ENCODE measurements at places on chromosomes 1 and 21.

- no peak for DNase-seq
Measured at GRCh38 chr21:41813226-41813625, 46.4 kb upstream of the RIPK4 start.

DNA sequence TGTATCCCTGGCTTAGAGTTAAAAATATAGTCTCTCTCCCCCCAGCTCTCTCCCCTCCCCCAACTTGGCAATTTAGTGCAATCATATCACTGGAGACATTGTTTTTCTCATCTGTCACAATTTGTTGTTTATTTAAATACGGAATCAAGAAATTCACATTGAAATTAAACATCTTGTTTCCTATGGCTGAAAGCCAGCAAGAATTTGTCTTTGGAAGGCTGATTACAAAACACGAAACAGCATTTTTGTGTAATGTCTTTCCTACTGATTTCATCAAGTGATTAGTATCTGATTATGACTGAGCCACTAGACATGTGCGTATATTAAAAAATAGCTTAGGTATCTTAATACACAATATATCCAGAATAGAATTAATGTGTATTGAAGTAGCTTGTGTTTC is 119.7 kb downstream of the LYPLAL1 start:
- DNase-seq, result no peak

DNA sequence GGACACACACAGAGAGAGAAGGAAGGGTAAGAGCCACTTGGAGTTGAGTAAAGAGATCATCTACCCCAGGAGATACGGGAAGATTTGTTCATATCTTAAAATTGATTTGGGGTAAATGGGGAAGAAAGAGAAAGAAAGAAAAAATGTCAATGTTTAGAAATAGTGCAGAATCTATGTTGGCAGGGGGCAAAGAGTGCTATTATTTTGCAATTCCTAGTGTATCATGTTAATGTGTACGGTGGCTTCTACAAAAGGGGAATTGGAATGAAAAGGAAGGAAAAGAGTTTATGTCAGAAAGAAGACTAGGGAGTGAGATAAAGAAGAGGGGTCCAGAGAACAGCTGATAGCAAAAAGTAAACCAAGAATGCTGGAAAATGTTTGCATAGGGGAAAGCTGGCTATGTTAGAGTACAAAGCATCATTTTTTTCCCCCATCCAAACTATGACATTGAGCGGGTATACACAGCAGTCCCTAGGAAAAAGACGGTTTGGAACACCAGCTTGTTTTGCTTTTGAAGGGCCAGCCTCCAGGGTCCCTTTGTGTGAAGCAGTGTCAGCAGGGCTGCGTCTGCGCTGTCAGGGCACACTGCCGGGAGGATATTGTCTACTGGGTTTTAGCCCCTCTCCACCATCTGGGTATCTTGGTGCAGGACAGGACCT is 10.8 kb downstream of the LRRC8D start:
- DNase-seq, result no peak

DNA sequence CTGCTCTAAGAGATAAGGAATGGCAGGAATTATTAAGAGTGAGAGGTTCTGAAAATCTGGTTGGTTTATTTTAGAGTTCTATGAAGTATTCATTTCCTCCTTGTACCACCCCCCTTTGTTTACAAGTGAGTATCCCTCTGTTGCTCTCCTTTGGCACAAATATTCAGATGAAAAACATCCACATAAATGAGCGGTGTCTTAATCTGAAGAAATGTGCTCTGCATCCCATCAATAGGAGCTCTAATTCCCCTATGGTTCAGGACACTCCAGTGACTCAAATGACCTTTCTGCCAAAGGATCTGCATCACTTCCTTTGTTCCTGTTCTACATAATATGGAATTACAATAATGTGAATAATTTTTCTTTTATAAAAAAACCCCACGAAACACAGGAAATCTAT is 16.6 kb downstream of the DDAH1 start:
- peak; percentile 23 for DNase-seq

- no peak for DNase-seq
Measured at GRCh38 chr1:37725851-37726613, 33.7 kb downstream of the CDCA8 start.

DNA sequence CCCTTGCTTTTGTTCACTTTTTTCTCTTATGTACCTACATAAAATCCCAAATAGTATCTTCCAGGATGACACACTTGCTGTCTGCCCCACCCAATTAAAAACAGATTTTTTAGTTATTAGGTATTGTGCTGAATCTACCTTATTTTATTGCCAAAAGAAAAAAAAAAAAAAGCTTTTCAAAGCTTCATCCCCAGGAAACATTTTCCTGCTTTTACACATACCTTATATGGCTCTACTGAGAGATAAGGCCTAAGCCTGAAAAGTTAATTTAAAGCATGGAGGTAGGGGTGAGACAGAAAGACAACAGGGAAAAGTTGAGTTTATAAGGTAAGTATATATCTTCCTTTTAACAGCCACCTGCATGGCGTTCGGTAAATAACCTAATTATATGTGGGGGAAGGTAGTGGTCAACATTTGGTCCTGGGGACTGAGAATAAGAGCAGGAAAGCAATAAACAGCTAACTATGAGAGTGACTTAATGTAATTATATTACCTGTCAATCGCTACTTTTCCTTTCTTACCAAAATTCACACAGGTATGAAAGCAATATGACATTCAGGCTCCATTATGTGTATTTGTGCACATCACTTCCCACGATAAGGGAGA is 54.6 kb upstream of the BOLA1 start:
- DNase-seq, result no peak

DNA sequence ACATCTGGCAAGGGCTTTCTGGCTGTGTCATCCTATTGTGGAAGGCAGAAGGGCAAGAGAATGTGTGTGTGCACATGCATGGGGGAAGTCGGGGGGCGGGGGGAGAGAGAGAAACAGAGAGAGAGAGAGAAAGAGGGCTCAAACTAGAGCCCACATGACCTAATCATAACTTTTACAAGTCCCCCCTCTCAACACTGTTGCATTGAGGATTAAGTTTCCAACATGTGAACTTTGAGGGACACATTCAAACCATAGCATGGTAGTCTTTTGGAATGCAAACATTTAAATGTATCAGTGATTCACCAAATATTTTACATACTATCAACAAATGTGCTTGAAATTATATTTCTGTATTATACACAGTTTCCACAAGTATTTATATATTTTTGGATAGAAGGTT is 655.4 kb upstream of the B3GALT2 start:
- no peak for DNase-seq

DNA sequence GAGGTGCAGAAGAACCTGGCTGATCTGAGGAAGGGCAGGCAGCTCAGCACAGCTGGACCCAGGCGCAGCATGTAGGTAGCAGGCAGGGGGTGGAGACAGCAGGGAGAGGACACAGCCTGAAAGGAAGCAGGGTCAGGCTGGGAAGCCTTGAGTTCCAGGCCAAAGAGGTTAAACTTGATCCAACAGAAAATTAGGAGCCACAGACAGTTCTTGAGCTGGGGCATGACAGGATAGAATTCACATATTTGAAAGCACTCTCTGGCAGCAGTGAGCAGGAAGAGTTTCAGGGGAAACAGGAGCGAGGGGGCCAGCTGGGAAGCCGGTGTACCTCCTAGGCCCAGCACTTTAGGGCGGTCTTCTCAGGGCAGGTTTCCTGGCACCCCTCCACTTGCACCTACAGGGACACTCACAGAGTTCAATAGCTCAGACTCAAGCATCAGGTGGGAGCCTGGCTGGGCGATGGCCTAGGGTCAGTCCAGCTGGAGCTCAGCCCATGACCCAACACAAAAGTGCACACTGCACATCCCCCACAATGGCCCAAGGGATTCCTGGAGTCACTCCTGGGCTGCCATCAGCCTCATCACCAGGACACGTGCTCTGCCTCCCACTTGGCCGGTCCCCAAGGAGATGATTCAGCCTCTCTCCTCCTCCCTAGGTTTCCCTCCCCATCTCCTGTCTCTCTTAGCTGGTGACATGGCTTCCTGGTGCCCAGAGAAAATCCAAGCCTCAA is 22.7 kb downstream of the MATN1 start:
- peak; percentile 51 for DNase-seq

DNA sequence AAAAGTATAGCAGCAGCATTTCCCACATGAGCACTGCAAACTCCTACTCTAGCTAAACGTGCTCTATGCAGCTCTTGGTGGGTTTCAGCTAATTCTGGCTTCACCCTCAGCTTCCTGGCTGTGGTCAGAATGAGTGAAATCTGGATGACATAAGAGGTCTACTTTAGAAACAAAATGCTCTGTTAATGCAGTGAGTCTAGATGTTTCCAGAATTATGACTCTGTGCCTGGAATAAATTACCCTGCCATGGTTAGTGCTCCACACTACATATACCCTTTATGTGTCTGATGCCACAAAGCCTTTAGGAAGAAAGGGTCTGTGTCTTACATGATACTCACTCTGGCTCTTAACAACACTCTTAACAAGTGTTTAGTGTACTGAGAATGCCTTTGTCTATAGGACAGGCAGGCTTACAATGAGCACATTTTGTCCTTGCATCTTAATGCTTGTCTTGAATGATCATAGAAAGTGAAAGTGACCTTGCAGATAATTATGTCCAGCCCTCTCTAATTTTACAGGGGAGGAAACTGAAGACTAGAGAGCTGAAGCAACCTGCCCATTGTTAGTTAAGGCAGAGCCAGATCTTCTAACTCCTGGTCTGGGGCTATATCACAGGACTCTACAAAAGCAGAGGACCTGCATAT is 9.2 kb downstream of the S100A10 start:
- DNase-seq, result no peak

DNA sequence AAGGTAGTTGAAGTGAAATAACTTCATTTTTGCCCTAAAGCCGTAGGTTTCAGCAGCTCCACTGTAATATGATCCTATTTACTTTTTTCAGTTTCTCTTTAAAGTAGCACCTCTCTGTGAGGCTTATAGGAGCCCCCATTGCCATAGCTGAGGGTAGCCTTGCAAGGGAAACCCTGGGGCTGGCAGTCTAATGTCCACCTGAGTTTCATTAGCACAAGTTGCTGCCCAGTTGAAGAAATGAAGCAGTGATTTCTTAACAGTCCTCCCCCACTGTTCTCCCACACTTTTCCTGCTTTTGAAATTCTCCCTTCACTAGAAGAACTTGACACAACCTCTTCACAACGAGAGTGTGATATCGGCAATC is 1.5 kb downstream of the HMCN1 start:
- DNase-seq, result no peak

DNA sequence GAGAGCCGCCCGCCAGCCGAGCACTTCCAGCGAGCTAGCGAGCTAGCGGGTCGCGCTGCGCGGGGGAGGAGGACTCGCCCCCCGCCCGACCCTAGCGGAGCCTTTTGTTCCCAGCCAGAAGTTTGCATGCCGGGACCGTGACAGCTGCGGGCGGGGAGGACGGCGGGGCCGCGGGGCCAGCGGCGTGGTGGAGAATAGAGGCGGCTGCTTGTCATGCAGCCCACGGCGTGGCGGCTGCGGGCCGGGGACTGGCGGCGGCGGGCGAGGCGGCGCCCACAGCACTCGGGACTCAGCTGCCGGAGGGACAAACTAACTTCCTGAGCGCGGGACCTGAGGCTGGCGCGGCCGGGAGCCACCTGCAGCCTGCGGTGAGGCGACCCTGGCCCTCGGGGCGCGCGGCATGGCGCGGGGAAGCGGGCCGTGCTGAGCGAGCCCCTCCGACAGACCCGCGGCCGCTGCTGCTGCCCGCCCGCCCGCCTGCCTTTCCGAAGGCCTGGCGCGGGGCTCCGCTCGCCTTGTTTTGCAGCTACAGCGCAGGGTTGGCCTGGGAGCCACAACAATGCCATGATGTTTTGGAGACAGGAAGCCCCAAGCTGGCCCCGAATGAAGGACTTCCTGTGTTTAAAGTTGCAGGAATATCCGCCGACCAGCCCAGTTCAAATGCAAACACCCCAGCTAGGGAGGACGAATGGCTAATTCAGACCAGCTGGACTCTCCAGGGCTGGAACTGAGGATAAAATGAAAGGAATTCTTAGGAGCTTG is 82.2 kb upstream of the BMP8A start:
- peak; percentile 53 for DNase-seq
